Activated naive CD4-positive, alpha-beta T cell treated with anti-CD3 and anti-CD28 coated beads, Interleukin-2, amount 50 U/mL, for 72 hours (primary cell): ENCODE measurements at places on chromosomes 11 and 22. TPM values are rescaled to one million over a fixed set of nuclear protein-coding genes. Genes with fewer than 3 reads are reported as not detected.

The MS4A6E gene
- not detected for total RNA-seq

The C22orf42 gene
- total RNA-seq: not detected

The THY1 gene
- not detected for total RNA-seq

The OMP gene
- total RNA-seq: not detected

The MS4A8 gene
- total RNA-seq: not detected

The MMP11 gene
- 0.32 TPM for total RNA-seq

The UCP3 gene
- total RNA-seq: 1.5 TPM

The RTN4RL2 gene
- total RNA-seq: not detected

The CARNS1 gene
- total RNA-seq: 4.5 TPM

The FAM181B gene
- total RNA-seq: not detected

The FOLR3 gene
- not detected for total RNA-seq

The PKDREJ gene
- total RNA-seq: not detected

The DNAJB13 gene
- 0.32 TPM for total RNA-seq

The C11orf52 gene
- total RNA-seq: not detected

The IGF2 gene
- total RNA-seq: 0.31 TPM

The INPP5J gene
- total RNA-seq: 0.43 TPM

The FUT4 gene
- 5.4 TPM for total RNA-seq

The STARD10 gene
- 8.0 TPM for total RNA-seq

The TRAF6 gene
- total RNA-seq: 6.6 TPM

The DERL3 gene
- 7.3 TPM for total RNA-seq
